ENCODE measurements at places on chromosomes 3 and 15.

- no peaks in the 10 kb centered on the region for H3K36me3 ChIP-seq
- no peaks in the 10 kb centered on the region for H3K4me1 ChIP-seq
- H3K4me3 ChIP-seq = no peak overlapping the region
- no peak for DNase-seq
- H3K27me3 ChIP-seq = no peaks in the 10 kb centered on the region
- H3K27ac ChIP-seq = no peak overlapping the region
Observed at GRCh38 chr3:44518782-44519156, 36.2 kb upstream of the ZKSCAN7 start.

- no peak for DNase-seq
- no peaks in the 10 kb centered on the region for H3K27me3 ChIP-seq
- no peak overlapping the region for H3K4me3 ChIP-seq
- no peak overlapping the region for H3K27ac ChIP-seq
Observed at GRCh38 chr3:181050738-181051137, 61.2 kb upstream of the DNAJC19 start.

DNA sequence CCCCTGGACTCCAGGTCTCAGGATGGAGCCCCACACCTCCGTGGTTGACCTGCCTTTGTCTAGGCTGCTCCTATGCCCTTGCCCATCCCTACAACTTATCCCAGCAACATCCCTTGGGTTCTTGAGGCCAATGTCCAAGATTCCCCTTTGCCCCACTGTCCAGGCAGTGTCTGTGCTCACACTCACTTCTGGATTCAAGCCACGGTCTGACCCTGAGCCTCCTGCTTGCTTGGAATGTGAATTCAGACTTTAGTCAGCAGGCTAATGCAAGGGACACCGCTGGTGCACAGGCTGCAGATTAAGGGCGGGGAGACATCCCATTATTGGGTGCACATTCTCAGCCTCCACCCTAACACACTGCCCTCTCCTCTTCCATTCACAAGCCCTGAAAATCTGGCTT is 154.1 kb downstream of the WNT5A start:
- H3K4me3 ChIP-seq = no peak overlapping the region
- H3K27ac ChIP-seq = no peak overlapping the region
- H3K4me1 ChIP-seq = no peaks in the 10 kb centered on the region

DNA sequence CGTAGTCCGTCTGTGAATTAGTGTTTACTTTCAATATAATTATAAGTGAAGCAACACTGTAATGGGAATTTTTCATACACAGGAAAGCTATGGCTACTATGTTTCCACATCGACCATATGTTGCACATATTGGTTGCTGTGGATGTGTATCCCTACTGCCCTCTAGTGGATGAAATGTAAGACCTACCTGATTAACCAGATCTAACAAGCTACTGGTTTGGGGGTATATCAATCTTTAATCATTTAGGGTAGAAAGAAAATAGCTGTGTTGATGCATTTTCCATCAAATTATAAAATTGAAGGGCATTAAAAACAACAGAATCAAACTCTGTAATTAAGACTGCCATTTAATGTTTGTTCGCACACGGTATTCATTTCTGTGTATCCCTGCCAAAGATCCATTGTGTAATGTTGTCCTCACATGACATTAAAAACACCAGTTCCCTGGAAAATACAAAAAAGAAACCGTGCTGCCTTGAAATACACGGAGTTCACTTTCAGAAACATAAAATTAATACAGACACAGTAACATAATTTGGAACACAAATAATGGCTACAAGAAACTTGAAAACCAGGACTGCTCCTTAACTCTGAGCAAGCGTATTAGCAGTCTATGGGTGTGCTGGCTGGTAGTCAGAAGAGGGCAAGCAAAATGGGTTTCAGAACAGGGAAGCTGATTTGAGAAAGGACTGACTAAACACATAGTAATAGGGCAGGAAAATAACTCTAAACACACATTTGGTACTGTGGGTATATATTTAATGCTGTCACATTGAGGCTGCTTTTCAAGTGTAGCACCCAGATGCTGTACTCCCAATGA is 125.1 kb downstream of the TIGIT start:
- H3K36me3 ChIP-seq = no peaks in the 10 kb centered on the region
- peak; percentile 72 for DNase-seq
- no peaks in the 10 kb centered on the region for H3K27me3 ChIP-seq
- H3K4me3 ChIP-seq = no peak overlapping the region

DNA sequence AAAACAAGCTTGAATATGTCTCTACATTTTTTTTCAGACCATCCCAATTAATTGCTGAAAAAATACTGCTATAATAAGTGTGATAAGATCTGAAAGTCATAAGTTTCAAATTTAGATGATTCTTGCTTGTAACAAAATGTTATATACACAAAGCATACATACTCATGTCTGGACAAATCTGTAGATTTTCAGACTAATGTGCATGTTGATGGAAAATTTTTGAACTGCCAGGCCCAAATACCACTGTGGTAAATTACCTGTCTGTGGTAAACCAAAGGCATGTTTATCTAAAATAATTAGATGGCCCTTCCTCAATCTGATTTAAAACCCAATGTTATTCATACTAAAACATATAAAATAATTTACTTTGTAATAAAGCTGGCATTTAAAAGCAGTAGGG is 31.7 kb upstream of the CLDN16 start:
- no peaks in the 10 kb centered on the region for H3K27me3 ChIP-seq
- no peak overlapping the region for H3K27ac ChIP-seq
- H3K36me3 ChIP-seq = no peaks in the 10 kb centered on the region
- no peaks in the 10 kb centered on the region for H3K4me1 ChIP-seq
- no peak overlapping the region for H3K4me3 ChIP-seq

- no peak overlapping the region for H3K4me3 ChIP-seq
- no peak overlapping the region for H3K27ac ChIP-seq
- H3K4me1 ChIP-seq = no peaks in the 10 kb centered on the region
- H3K36me3 ChIP-seq = no peaks in the 10 kb centered on the region
Observed at GRCh38 chr3:160870327-160870726, 114.3 kb downstream of the PPM1L start.
